Activated CD8-positive, alpha-beta T cell treated with anti-CD3 and anti-CD28 coated beads, Interleukin-2, amount 10 ng/mL, durations not matched to agents 7 days and 5 days (primary cell): ENCODE measurements at places on chromosomes 4 and X.

- no peak for DNase-seq
Observed at GRCh38 chrX:82092307-82092706, 890.4 kb downstream of the SH3BGRL start.

GRCh38 chr4:22881411-22881810, 188.7 kb downstream of the GBA3 start:
- DNase-seq = no peak

DNA sequence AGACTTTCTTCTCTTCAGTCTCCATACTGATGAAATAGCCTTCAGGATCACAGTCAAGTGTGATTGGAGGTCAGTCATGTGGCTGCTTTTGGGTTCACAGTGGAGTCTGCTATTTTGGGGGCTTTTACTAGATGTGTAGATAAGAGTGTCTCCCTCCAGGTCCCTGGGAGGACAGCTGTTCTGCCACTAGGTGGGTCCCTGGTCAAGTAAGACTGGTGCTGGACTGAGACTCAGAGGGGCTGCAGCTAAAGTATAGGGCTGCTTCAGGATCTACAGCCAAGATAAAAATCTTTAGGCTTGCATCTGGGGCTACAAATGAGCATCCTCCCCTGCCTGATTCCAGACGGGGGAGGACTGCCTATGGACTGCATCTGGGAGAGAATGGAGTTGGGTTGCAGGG, 200.7 kb upstream of the ANKRD50 start:
- DNase-seq = no peak

GRCh38 chr4:140426610-140427105, 790 bp downstream of the CLGN start:
- DNase-seq = no peak

- no peak for DNase-seq
Observed at GRCh38 chrX:108117988-108118387, 26.4 kb downstream of the ATG4A start.

- no peak for DNase-seq
Observed at GRCh38 chr4:172838111-172838510, 330.5 kb upstream of the GALNT7 start.

DNA sequence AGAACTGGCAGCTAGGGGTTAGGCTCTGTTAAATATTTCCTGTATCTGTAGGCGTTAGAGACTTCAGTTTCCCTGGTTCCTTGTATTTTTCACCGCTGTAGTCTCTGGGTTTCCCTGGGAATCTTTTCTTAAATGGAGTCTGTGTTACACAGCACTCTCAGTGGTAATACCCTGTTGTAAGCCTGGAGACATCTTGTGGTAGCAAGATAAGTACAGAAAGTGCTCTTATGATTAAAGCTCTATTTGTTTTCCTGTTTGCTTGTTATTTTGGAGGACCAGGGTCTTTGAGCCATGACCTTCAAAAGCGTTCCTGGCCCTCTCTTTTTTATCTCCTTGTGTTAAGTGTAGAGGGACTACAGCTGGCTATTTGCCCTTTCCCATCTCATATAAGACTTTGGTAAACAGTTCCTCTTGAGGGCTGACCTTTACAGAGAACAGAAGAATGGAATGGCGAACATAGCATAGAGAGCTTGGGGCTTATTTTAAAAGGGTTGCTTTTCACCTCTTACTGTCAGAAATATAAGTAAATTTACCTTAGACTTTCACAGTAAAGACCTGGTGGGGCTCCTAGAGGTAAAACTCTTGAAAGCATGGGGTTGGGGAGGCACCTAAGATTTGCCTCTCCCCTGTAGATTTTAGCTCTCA, 782.5 kb downstream of the FAT4 start:
- DNase-seq = no peak

GRCh38 chr4:61953386-61953785, 753.3 kb downstream of the ADGRL3 start:
- DNase-seq = no peak

- no peak for DNase-seq
Observed at GRCh38 chrX:84216406-84216805, 28.4 kb upstream of the RPS6KA6 start.

- no peak for DNase-seq
Observed at GRCh38 chr4:101101072-101101471, 246.3 kb downstream of the PPP3CA start.

DNA sequence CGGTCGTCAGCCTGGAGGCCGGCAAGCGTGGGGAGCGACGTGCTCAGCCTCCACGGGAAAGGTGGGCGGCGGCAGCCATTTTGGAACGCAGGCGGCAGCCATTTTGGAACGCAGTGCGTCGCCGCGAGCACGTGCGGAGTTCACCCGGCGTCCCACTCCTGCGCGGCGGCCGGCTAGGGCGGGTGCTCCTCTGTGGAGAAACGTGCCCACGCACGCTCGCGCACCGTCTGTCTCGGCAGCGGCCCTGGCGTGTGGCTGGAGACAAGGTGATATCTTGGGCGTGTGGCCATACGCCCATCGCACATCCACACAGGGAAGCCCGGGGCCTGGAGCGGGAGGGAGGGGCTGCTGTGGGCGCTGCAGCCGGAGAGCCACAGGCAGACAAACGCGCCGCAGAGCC, 21.1 kb downstream of the CPLX1 start:
- no peak for DNase-seq

DNA sequence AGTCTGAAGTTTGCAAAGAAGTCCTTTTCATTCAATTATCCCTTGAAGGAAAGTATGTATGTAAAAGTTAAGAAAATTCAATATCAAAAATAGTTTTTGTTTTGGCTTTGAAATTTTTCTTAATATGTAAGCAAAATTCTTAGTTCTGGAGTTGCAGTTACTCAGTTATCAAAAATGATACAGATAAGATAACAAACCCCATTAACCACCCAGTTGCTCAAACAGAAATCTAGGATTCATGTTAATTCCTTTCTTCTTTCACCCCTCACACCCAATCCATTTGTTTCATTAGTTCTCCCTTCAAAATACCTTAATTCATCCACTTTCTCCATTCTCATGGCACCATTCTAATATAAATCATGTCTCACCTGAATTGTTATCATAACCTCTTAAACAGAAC, 40.5 kb upstream of the JADE1 start:
- no peak for DNase-seq

DNA sequence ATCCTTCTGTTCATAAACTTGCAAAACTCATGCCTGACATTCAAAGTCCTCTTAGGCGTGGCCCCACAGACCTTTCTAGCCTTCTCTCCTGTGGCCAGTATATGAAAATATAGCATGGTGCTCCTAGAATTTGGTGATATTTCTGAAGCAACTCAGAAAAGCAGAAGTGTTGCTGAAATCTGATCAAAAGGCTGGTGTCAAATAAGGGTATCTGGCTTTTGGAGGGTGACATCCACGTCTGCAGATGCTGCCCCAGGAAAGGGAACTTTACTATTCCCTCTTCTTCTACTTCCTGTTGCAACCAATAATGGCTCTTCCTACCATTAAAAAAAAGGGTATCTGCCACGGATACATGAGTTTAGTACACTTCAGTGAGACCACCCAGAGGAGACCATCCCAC, 83.9 kb upstream of the RPS6KA3 start:
- no peak for DNase-seq

DNA sequence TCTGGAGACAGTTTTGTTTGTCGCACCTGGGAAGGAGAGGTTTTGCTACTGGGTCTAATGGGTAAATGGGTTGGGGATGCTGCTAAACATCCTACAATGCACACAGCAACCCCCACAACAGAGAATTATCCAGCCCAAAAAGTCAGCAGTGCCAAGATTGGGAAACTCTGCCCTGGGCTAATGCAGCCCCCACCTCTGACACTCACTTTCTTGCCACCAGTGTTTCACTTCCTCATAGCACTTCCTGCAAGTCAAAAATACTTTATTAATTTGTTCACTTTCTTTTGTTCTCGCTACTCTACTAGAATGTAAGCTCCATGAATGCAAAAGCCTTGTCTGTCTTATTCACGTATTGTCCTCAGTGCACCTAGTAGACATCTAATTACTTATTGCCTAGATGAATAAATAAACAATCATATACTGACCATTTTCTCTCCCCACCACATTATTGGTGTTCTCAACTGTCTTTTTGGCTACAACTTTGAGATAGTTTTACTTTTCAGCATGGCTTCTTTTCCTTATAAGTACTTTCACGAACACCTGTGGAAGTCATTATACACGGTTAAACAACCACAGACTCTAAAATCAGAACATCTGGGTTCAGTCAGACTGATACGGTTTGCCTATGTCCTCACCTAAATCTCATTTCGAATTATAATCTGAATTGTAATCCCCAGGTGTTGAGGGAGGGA, 82.0 kb upstream of the PITX2 start:
- DNase-seq = no peak

DNA sequence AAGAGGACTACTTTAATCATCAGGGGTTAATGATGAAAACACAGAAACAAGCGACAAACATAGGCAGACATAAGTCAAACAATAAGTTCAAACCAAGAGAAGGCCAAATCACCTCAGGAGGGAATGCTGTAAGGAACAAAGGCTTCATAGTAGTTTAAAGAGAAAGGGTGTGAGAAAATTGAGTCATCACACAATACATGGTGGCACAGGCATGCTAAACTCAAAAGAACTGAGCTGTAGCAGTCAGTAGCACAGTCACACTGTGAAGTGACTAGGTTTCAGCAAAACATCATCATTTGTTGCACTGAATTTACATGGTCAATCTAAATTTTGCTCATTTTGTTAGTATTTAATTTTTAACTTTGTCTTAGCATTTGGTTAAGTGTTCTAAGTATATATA, 24.2 kb downstream of the SMC1A start:
- no peak for DNase-seq
